RWPE2 (cell line): ENCODE measurements at places on chromosomes 6 and 20.
A peak's percentile ranks its signal among the peaks of the same experiment; 100 is the strongest.

GRCh38 chr6:70119218-70119835 lies 183.6 kb downstream of the COL9A1 start:
- no peak for DNase-seq

DNA sequence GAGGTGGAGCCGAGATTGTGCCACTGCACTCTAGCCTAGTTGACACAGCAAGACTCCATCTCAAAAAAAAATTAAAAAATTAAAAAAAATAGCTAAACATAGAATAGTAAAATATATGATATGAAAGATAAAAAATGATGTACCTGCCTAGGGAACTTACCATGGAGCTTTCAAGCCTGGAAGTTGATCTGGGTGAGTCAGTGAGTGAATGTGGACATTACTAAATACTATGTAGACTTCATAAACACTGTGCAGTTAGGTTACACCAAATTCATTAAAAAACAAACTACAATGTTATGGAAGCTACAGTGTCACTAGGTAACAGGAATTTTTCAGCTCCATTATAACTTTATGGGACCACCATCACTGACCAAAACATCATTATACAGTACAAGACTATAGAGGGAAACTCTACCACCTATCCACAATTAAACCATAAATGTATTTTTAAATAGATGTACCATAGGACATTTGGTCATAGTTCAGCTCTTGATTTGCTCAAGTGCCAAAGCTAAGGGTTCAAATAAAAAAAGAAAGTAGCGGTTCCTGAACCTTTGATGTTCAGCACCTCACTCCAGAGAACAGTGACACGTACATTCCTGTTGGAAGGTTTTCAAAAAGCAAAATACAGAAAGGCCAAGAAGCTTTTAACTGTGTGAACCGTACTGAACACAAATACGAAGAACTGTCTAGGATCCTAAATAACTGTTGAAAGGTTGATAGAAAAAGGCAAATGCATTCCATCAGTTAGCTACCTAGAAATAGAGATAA lies 52.4 kb upstream of the SPDEF start:
- no peak for DNase-seq

GRCh38 chr6:73004861-73005260 lies 220.4 kb downstream of the KHDC1L start:
- no peak for DNase-seq

DNA sequence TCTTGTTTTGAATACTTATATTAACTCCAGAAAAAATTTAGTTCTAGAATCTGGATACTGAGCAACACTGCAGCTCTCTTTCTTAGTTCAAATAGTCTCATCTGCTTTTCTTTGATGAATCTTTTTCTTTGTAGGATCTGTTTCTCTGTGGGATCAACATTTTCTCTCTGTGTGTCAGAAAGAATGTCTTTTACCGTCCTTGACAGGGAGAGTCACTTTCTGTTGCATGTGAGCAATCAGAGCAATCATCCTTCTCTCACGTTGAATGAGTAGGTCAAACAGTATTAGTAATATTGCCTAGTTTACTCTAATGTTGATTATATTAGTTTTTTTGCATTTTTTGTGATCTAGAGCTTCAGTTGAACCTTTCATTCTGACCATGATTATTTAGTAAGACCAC lies 130.9 kb downstream of the TRMT11 start:
- no peak for DNase-seq

DNA sequence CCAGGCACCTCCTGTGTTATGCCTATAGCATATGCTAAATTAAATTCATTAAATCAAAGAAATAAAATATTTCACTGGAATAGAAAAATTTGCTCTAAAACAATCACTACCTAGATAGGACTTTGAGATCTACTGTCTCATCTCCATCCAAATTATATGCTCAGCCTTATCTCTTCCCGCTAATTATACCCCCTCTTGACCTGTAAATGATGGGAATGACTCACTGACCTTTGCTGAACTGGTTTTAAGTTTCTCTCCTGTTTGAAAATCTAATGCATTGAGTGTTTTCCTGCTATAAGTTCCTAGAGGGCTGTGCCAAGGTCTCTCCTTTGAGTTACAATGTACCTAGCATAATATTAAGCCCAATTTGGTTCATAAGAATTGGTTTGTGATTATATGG lies 110.1 kb downstream of the BMP2 start:
- DNase-seq = no peak

DNA sequence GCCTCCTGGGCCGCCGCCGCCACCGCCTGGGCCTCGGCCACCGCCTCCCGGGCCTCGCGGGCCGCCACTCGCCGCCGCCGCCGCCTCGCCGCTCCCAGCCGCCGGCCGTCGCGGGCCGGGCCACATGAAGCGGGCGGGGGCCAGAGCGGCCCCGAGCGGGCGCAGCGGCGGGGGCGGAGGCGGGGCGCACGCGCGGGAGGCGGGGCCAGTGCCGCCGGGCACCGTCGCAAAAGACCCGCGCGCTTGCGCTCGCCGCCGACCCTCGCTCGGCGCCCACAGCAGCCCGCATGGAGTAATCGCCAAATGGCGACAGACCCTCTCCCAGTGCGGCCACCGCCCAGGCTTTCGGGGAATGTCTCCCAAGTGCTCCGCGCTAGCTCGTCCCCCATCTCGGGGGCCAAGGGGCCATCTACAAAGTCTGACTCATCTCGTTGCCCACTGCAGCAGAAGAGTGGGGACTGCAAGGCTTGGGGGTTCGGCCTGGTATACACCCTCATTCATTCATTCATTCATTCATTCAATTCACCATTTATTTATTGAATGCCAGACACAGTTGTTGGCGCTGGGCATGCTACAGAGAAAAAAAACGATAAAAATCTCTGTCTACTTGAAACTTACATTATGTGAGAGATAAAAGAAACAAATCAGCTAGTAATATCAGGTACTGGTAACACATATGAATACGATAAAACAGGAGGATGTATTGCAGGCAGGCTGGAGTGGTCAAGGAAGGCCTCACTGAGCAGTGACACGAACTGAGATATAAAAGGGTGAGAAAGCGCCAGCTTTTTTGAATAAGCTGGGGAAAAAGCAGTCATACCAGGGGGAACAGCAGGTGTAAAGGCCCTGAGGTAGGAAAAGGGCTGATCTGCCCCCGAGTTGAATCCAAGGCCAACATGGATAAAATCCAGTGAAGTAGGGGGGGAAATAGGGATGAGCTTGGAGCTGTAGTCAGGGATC lies at the start of gene B4GALT5:
Gene B4GALT5 (minus strand): TSS at position 126 of the 960 bp plus-strand sequence. CDS start 188 bp downstream, outside the sequence.
- DNase-seq = peak; percentile 96

DNA sequence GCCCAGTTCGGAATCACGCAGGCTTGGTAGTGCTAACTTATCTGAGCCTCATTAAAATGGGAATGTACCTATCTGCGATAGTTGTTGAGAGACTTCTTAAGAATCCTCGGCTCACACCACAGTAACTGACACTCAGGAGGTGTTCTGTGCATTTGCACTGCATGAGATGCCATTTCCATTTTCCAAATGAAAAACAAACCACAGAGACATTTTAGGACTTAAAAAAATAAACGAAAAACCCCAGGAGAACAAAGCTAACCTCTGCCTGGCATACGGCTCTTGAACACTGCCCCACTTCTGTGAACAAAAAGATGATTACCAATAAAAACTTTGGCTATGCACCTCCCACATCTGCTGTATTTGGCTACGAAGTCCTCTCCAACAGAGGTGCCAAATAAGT lies 37.6 kb downstream of the BEND3 start:
- DNase-seq = no peak

- DNase-seq = peak; percentile 78
Measured at GRCh38 chr6:47698342-47698787, at the start of gene ADGRF4. Gene ADGRF4, plus strand, starts transcription at chr6:47698580. Its CDS starts 8,666 bp downstream, at chr6:47707246.

GRCh38 chr20:45055056-45055455 lies 45.9 kb downstream of the KCNS1 start:
- DNase-seq = no peak

GRCh38 chr6:169370666-169371343 lies 117.2 kb upstream of the THBS2 start:
- DNase-seq = no peak

- no peak for DNase-seq
Measured at GRCh38 chr6:151481786-151482185, 12.0 kb upstream of the CCDC170 start.

- DNase-seq = no peak
Measured at GRCh38 chr20:49276161-49276960, 1.5 kb downstream of the ZNFX1 start.

- no peak for DNase-seq
Measured at GRCh38 chr6:4794140-4794707, 18.0 kb downstream of the CDYL start.

DNA sequence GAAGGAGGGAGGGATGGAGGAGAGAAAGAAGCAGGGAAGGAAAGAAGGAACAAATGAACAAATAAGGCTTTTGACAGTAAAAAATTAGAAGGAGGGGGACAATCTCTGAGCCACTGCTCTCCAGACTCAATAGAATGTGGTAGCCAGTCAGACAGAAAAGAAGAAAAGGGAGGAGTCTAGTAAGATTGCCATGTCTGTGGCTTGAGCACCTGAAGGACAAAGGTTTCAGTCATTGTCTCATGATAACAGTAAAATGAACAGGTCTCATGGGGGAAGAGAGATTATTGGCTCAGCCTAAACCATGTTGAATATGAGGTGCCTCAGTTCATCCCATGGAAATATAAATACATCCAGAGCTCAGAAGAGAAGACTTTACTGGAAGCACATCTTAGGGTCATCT lies 14.0 kb upstream of the LOC128125822 start:
- DNase-seq = no peak

- DNase-seq = peak; percentile 69
Measured at GRCh38 chr20:43969028-43969447, 54.4 kb downstream of the TOX2 start.

DNA sequence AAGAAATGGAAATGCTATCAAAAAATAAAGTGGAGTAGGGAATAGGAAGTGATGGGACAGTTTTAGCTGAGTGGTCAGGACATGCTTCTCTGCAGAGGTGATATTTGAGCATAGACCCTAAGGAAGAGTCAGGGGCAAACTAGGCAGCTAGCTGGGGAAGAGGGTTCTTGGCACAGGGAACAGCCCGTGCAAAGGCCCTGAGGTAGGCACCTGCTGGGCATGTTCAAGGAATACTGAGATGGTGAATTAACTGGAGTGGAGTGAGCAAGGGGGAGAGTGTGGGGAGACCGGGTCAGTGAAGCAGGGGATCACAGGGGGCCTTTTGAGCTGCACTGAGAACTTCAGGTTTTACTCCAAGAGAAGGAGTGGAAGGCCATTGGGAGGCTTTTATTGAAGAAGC lies 7.5 kb upstream of the SIRPA start:
- DNase-seq = no peak

DNA sequence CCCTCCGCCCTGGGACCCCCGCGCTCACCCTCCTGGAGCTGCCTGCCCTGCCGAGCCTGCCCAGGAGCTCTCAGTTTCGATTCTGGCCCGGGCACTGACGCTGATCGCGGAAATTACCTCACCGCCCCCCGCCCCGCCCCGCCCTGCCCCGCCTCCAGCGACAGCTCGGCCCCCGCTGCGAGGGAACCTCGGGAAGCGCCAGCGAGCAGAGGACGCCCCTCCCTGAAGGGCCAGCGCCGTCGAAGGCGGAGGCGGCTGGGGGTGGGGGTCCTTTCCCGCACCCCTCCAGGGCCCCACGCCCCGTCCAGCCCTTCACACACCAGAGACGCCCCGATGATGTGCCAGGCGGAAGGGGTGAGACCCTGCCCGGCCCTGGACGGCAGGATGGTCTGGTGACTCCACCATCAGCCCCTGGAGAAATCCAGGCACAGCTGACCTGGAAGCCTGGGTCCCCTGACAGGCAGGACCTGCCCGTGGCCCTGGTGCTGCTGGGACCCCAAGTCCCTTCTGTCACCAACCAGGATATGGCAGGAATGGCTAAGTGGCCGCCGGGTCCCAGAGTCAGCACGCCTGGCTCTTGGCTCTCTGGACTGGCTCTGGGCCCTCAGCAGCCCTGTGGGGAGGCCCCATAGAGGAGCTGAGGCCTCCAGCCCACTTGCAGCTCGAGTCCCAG lies at the start of gene HELZ2:
Gene HELZ2 (minus strand): TSS at position 84 of the 673 bp plus-strand sequence. CDS start 1,854 bp downstream, outside the sequence.
- no peak for DNase-seq

- no peak for DNase-seq
Measured at GRCh38 chr20:33689973-33690372, 3.8 kb upstream of the E2F1 start.

GRCh38 chr6:122713138-122713537 lies 66.4 kb upstream of the FABP7 start:
- DNase-seq = no peak

GRCh38 chr6:52059821-52060220 lies 27.6 kb downstream of the PKHD1 start:
- DNase-seq = no peak

- no peak for DNase-seq
Measured at GRCh38 chr6:40936818-40937251, 102.2 kb downstream of the UNC5CL start.

GRCh38 chr6:67131827-67132226 lies 1424.8 kb upstream of the EYS start:
- no peak for DNase-seq

- no peak for DNase-seq
Measured at GRCh38 chr6:161829291-161829729, 555.4 kb upstream of the AGPAT4 start.

GRCh38 chr20:11246251-11246775 lies 572.5 kb upstream of the JAG1 start:
- no peak for DNase-seq

DNA sequence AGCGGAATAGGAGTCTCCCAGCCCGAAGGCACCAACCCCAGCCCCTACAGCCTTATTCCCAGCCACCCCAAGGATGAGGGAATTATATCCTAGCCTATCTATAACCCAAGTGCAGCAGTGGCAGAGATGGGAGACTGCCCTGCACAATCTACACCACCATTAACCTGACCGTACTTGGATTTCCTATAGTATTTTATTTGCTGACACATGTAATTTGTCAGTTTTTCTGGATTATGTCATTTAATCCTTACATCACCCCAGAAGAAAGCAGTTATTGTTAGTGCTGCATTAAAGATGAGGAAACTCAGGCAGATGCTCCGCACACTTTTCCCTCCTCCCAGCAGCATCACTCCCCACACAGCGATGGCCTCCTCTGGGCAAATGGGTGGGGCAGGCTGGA lies 6.0 kb downstream of the BFSP1 start:
- DNase-seq = no peak

GRCh38 chr6:106539936-106540335 lies 89.4 kb downstream of the RTN4IP1 start:
- no peak for DNase-seq

DNA sequence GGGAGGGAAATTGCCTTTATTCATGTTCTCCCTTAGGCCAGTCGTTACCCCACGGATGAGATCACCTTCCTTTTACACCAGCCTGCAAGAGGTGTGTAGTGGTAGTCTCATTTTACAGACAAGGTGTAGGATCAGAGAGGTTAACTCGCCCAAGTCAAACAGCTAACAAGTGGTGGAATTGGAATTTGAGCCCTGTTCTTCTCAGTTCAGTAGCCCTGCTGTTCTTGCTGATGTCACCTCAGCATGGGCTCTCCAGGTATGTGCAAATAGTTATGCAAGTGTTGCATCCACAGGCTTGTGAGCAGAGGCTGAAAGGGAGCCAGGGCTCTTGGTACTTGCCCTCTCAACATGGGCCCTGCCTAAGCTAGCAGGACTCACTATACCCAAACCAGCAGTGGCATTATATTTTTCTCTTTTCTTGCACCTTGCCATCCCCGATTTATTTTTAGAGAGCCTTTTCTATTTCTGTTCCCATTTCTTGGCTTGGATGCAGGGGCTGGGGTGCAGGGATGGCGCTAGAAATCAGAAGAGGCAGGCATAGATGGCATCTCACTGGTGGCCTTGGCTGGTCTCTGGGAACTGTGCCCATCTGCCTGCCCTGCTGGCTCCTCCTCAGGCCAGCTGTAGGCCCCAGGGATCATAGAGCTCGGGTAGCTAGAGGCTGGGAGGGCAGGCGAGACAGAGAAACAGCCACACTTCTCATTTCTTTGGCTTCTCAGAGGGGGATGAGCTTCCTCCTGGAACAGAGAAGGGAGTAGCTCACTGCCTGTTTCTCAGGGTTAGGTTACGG lies 18.2 kb downstream of the PPARD start:
- DNase-seq = no peak
